ENCODE measurements at places on chromosomes 1 and 21.

DNA sequence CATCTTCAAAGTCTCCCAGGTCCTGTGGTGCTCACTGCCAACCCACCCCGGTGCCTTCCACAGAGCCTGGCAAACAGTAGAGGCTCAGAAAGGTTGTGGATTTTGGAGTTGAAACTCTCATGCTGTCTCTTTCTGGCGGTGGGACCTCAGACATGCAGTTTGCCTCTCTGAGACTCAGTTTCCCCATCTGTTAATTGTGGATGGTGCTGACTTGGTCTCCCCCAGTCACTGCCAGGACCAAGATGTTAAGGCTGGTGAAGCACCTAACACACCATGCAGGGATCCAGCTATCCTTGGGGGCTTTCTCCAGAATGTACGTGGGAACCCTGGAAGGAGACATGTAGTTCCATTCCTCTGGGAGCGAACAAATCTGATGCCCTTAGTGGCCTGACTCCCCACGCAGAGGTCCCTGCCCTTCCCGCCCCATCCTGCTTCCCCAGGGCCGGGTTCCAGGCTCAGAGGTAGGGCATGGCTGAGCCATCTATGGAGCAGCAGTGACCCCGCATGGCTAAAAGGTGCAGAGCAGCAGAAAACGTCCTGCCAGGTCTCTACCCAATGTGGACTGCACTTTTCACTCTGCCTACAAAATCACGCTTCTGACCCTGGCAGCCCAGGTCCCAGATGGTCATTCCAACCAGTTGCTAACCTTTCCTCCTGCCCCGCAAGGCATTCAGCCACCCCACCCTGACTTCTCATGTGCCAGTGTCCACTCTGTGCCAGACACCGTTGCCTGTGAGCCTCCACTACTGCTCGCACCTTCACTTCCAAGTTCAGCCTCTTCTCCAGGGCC is 9.2 kb upstream of the TTC22 start:
- peak; percentile 86 for DNase-seq

- peak; percentile 70 for DNase-seq
Measured at GRCh38 chr21:31604591-31605190, 54.8 kb upstream of the SOD1 start.

DNA sequence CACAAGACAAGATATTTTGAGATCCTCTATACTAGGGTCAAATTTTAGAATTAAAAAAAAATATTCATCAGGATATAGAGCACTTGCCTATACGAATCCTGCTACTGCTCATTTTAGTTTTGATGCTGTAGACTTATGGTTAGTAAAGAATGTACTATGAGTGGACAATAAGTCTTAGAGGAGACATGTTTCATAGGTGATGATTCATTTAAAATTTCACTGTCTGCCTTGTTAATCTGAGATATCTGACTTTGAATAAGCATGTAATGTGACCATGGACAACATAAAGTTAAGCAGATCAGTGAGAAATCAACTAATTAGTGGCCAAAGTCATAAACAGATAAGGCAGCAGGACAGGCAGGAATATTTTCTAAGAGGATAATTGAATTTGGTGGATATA is 106.8 kb upstream of the HP1BP3 start:
- DNase-seq = no peak

- DNase-seq = no peak
Measured at GRCh38 chr1:9331558-9332346, 39.1 kb downstream of the SPSB1 start.

DNA sequence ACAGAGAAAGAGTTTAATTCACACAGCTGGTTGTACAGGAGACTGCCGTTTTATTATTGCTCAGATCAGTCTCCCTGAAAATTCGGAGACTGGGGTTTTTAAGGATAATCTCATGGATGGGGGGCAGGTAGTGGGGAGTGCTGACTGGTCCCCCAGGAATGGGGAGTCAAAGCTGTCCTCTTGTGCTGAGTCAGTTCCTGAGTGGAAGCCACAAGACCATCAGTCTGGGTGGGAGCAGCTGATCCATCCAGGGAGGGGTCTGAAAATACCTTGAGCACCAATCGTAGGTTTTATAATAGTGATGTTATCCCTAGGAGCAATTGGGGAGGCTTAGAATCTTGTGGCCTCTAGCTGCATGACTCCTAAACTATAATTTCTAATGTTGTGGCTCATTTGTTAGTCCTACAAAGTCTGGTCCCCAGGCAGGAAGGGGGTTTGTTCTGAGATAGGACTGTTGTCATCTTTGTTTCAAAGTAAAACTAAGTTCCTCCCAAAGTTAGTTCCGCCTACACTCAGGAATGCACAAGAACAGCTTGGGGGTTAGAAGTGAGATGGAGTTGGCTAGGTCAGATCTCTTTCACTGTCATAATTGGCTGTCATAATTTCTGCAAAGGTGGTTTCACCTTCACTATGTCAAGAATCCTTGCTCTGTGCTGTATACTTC is 50.3 kb downstream of the TRAF5 start:
- no peak for DNase-seq

DNA sequence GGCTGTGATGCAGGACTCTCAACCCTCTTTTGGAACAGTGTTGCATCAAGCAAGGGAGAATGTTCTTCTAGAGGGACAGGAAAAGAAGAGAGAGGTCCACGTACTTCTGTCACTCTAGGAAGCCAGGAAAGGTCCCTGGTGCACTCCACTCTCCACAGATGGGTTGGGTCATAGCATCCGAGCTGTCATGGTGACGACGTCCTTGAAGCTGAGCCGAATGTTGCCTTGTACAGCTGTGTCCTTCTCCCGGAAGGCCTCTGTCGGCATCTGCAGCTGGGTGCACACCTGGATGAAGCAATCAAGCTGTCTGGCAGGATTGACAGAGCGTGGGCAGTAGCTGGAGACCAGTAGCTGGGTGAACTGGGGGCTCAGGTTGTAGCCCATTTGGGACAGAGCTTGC is 12.5 kb downstream of the MDM4 start:
- no peak for DNase-seq

DNA sequence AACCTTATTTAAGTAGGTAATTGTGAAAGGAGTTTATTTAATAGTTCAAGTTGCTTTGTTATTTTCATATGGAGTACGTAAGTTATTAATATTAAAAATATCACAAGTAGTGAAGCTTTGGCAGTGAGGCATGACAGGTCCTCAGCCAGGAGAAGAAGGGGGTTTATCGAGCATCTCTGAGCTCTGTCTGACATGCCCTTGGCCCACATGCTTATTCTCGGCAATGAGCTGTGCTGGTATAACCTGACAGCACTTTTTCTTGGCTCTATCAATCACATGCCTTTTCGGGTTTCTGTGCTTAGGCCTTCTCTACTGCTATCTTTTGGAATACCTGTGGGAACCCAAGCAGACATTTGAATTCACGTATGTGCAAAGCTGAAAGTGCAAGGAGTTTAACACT is 84.8 kb downstream of the OLFM3 start:
- no peak for DNase-seq

GRCh38 chr21:43985690-43986251 is 26.3 kb upstream of the TRAPPC10 start:
- no peak for DNase-seq

GRCh38 chr1:19646377-19647319 is 2.5 kb downstream of the NBL1 start:
- no peak for DNase-seq

DNA sequence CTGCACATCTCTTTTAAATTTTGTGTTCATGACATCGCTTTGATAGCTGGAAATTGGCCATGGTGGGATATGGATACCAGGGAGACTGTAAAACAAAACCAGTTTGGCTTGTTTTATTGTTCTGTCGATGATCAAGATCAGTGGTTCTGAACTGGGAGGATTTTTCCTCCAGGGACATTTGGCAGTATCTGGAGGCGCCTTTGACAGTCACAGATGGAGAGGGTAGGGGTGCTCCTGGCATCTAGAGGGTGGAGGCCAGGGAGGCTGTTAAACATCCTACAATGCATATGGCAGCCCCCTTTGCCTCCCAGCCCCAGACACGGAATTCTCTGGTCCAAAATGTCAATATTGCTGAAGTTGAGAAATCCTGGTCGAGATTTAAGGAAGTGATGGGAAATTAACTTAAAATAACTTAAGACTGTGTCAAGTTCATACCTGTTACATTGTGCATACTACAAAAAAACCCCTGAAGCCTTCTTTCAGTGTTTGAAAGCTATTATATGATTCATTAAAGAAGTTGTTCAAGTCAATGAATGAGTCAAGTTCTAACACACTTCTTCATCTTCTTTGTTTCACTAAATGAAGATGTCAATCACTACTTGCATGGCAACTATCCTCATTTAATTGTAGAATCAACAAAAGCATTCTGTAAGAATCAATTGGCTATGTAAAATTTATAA is 150.9 kb downstream of the KCNJ6 start:
- peak; percentile 7 for DNase-seq

- DNase-seq = no peak
Measured at GRCh38 chr1:82586473-82586872, 785.7 kb downstream of the ADGRL2 start.

Measured in islet precursor cell (in vitro differentiated cells).